ENCODE measurements at places on chromosomes 13 and 19.

DNA sequence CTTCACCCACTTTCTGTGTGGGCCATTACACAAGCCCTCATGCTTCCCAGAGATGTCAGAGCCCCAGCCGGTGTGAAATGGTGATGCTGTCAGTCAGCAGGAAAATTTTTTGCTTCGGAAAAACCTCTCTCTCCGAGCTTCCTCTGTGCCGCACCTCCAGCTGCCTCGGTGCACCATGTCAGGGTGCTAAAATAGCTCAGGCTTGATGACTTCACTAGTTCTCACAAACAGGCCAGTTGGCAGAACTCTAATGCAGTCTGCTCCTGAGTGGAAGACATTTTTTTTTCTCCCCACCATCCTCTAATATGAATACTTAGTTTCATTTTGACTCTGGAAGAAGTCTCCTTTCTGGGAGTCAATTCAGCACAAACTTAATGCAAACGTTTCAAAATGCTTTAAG lies 71.3 kb downstream of the KLF12 start:
- DNase-seq: no peak

DNA sequence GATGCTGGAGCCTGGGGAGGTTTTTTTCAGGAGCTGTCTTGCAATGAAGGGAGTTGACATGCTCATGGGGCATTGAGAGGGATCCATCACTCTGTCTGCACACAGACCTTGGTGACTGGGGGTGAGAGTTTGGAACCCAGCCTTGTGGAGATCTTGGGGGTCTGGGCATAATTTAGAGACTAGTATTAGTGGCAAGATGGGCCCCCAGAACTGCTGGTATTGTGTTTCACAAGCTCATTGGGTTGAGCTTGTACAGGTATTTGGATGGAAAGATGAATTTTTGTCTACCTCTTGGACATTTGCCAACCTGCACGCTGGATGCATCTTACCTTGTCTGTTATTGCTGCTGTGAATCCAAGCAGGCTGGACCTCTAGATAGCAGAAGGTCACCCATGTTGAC lies at the start of gene OR2Z1:
OR2Z1 (plus strand) TSS at position 301 of the 400 bp plus-strand sequence. CDS start 9,395 bp downstream, outside the sequence.
- DNase-seq: no peak

DNA sequence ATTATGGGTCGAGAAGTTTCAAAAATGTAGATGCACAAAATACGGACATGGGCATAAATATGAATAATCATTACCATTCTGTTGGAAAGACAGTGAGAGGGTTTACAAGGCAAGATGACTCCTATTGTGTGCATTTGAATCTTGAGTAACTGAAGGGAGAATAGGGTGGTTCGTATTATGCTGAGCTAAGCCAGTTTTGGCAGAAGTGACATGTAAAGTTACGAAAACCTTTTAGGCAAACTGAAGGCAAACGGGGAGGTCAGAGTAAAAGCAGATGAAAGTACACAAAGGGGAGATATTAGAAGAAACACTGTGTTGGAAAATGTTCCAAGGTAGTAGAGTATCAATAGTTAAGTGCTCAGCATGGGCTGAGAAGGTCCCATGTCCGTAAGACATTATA lies 16.8 kb downstream of the DCT start:
- DNase-seq: no peak

- DNase-seq: no peak
Observed at GRCh38 chr13:59562924-59563323, 600.8 kb downstream of the DIAPH3 start.

DNA sequence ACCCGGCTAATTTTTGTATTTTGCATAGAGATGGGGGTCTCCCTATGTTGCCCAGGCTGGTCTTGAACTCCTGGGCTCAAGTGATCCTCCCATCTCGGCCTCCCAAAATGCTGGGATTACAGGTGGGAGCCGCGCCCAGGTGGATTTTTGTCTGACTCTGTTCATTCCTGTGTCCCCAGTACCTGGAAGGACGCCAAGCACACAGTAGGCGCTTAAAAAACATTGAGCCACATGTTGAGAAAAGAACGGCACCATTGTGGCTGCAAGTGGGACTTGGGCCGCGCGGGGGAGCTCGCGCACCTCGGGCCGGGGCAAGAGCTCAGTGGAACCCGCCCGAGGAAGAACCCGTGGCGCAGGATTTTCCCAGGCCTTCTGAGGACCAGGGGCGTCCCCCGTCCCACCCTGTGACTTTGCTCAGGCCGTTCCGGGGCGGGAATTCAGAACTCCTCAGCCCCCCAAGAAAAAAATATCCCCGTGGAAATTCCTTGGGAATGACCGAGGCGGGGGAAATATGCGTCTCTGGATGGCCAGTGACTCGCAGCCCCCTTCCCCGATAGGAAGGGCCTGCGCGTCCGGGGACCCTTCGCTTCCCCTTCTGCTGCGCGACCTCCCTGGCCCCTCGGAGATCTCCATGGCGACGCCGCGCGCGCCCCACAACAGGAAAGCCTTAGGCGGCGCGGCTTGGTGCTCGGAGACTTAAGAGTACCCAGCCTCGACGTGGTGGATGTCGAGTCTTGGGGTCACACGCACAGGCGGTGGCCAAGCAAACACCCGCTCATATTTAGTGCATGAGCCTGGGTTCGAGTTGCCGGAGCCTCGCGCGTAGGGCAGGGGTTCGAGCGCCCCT lies 1.4 kb upstream of the ICAM1 start:
- peak; percentile 72 for DNase-seq

- no peak for DNase-seq
Observed at GRCh38 chr19:55146705-55147273, 2.2 kb downstream of the TNNT1 start.

DNA sequence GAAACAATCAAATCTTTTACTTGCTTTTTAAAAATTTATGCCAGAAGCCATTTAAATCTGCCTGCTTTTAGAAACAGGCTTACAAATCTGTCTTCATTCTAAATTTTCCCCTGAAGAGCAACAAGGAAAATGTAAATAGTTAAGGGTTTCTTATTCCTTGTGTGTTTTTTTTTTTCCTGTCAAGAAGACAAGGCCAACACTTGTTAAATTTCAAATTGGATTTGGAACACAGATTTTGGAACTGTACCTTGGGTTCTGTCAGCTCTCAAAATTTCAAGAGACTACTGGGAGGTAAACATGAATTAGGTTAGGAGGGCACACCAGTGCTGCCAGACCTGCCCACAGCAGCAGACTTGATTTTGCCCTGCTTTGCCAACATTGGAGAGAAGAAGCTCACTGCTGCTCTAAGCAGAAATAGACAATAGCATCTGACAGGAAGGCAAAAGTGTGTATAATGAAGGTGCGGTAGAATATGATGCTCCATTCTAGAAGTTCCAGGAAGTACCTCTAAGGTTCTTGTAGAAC lies 121.7 kb downstream of the NHLRC3 start:
- DNase-seq: no peak

GRCh38 chr19:28874742-28875141 lies 338.2 kb downstream of the UQCRFS1 start:
- no peak for DNase-seq

DNA sequence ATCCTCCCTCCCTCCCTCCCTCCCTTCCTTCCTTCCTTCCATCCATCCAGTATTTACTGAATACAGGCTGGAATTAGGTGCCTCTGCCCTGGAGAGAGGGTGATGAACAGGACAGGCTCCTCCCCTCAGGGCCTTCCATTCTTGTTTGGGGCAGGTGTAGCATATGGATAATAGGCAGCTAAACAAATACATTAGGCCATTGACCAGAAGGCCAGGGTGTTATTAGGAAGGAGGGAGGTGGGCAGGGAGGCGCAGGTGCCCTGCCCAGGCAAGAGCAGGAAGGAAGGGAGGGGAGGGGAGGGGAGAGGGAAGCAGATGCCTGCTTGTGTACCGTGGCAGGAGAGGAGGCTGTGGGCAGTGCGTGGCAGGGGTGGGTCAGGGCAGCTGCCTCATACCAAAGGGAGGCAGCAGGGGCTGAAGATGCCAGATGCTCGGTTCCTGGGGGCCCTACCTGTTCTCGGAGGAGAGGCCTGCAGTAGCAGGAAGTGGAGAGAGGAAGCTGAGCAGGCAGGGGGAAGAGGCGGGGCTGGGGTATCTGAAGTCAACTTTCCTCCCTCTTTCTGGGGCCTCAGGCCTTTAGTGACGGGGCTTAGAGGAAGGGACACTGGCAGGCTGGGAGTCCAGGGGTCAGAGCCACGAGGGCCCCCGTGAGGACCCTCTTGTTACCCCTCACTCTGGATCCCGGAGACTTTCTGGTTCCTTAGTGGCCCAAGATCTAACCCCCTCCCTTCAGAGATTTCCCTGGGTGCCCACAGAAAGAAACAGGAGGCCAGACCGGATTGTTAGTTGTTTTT lies at the start of gene RINL:
RINL (minus strand) TSS at position 495 of the 794 bp plus-strand sequence. CDS start 1,533 bp downstream, outside the sequence.
- no peak for DNase-seq

DNA sequence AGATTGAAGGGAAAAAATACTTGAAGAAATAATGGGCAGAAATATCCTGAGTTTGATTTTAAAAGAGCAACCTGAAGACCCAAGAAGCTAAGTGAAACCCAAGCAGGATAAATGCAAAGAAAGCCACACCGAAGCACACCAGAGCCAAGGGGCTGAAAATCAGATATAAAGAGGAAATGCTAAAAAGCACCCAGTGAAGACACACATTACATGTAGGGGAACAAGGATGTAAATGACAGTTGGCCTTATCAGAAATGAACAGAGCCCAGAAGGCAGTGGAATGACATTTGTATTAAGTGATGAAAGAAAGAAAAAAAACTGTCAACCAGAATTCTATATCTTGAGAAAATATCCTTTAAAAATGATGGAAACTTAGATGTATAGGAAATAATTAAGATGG lies 139.1 kb downstream of the SLC7A1 start:
- DNase-seq: no peak

DNA sequence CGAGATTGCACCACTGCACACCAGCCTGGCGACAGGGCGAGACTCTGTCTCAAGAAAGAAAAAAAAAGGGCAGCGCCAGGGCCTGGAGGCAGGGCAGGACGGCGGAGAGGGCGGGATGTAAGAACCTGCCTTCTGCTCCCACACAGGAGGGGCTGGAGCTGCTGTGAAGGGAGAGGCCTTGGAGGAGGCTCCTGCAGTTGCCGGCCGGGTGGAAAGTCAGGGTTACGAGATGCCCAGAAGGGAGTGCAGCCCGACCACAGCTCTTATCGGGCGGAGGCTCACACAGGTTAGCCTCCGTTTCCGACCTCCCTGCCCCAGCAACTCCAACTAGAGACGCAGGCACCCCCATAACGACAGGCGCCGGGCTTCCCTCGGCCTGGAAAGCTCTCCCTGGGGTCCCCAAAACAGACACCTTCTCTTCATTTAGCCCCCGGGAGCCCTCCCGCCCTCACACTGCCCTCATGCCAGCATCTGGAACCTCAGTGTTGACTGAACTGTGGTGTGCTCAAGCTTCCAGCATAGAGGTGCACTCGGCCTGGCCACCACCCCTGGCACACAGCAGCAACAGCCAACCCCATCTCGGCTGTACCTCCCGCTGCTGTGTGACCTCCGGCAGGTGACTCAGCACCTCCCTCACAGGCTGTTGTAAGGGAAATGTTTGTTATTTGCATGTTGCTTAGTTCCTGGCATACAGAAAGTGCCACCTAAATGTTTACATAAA lies 1.4 kb downstream of the PLPP2 start:
- peak; percentile 77 for DNase-seq

DNA sequence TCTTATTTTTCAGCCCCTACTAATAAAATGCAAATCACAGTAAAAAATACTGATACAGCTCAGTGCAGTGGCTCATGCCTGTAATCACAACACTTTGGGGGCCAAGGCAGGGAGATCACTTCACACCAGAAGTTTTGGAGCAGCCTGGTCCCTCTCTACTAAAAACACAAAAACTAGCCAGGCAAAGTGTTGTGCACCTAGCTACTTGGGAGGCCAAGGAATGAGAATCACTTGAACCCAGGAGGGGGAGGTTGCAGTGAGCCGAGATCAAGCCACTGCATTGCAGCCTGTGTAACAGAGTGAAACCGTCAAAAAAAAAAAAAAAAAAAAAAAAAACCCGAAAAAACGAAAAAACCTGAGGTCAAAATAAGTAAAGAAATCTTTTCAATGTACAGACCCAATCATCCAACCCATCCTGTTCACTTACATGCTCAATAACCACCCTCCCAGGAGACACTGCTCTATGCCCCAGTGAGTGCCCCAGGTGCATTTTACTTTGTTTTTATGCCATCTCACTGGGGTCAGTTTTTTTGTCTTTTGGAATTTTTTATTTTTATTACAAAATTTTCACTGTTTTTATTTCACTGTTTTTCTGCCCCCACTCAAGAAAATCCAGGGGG lies 107.0 kb downstream of the ZNF486 start:
- DNase-seq: no peak

GRCh38 chr19:23509686-23510450 lies 114.6 kb upstream of the ZNF91 start:
- peak; percentile 85 for DNase-seq

DNA sequence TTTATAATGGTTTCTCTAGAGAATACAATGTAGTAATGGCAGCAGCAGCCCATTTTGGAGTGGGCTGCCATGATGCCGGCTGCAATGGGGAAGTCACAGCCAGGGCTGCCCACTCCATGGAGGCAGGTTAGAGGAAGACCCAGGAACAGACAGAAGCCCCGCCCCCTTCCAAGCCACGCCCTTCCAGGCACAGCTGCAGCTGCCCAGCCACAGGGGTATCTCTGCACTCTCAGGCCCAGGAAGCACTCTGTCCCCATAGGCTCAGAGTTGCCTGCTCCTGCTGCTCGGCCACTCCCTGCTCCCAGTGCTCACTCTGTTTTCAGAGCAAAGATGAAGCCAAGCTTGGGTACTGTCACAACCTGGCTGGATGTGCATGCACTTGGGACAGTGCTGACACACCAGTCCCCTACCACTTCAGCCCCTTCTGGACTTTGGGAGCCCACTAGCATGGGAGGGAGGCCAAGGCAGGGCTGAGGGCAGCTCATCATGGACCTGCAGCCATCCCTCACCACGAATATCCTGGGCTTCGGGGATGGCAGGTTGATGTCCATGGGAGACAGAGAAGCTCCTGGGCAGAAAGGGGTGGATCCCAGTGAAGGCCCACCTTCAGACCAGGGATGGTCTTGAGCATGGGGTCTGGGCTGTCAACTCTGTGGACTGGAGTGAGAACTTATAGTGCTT lies 1224.2 kb downstream of the SLITRK5 start:
- DNase-seq: no peak

DNA sequence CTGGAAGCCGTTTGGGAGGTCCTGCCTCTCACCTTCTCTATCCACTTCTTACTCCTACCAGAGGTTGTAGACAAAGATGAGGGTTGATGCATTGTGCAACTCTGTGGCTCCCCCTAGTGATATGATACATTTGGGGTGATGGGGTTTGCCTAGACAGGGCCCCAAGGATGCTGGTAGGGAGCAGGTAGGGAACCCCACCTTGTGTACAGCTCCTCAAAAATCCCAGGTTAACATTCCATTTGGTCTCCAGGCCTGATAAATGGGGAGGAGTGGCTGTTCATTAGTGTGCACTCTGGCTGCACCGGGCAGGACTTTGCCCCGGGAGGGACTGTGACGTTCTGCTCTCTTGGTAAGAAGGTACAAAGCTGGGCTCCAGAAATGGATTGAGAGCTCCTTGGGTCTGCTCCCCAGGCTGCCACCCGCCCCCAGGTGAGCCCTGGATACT lies 19.2 kb downstream of the SIGLEC8 start:
- no peak for DNase-seq

GRCh38 chr13:43880926-43881325 lies 1.2 kb downstream of the LACC1 start:
- DNase-seq: no peak

GRCh38 chr13:24307211-24308067 lies 1.9 kb upstream of the C1QTNF9 start:
- DNase-seq: no peak

Measured in RWPE2 (cell line).